ENCODE measurements at places on chromosomes 1 and 21.

DNA sequence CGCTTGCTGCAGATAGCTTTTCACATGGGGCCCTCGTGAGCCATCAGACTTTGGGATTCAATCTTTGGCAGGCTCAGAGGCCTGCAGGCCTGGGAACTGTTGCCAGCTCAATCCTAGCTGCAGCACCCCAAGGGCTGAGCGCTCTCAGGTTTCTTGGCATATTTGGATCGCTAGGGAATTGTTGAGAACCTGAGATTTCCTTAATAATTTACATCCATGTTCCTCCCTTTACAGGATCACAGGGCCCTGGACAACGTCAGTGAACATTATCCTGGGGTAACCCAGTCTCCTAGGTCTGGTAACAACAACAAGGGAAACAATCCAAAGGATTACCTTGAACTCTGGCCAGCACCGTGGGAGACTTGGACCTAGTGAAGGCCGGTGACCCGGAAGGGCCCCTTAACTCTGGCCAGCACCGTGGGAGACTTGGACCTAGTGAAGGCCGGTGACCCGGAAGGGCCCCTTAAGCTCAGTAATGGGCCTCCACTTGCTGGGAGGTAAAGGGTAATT is 49.3 kb upstream of the NEK2 start:
- DNase-seq: no peak

DNA sequence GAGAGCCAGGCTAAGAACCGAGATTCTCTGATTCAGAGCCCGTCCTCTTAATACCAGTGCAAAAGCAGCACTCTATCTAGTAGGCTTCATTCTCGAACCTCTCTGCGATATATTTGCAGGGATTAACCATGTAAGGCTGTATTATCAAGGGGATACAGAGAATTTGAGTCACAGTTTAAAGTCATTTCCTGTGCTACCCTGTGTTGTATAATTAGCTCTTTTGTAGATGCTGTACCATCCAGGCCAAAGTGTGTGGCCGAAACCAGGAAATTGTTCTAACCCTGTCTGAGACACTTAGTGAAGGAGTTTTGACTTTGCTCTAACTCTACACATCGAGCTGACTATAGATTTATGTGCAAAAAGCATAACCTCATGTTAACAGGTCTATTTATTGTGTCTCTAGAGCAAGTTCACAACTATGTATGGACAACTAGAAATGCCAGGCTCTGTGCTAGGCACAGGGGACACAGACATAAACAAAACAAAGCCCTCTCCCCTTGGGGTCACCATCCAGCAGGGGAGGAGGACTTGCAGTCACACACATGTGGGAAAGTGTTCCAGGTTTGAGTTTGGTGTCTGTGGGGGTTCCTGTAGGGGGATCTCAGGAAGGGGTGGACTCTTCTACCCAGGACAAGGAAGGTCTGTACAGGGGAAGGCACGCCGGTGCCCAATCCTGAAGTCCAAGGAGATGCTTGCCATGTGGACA is 182.2 kb downstream of the DHRS3 start:
- no peak for DNase-seq

DNA sequence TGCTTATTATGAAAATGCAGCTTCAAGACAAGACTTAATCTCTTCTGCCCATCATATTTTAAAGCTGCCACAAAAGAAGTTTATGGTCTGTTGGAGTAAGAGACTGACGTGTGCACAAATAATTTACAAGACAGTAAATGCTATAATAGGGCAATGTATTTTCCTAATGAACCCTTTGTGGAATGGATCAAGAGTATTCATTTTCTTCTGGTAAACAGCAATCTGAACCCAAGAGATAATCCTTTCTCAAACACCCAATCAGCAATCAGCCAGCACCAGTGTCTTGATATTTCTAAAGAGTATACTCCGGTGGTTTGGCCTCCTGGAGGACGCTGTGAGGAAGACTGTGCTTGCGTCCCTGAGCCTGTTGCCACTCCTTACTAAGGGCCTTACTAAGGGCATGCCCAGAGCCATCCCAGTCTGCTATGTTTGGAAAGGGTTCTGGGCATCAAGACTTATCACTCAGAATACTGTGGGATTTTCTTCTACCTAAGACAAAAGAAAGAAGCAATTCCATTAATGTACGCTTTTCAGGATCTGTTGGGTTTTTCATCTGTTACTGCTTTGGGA is 48.8 kb upstream of the LRRC8D start:
- no peak for DNase-seq

DNA sequence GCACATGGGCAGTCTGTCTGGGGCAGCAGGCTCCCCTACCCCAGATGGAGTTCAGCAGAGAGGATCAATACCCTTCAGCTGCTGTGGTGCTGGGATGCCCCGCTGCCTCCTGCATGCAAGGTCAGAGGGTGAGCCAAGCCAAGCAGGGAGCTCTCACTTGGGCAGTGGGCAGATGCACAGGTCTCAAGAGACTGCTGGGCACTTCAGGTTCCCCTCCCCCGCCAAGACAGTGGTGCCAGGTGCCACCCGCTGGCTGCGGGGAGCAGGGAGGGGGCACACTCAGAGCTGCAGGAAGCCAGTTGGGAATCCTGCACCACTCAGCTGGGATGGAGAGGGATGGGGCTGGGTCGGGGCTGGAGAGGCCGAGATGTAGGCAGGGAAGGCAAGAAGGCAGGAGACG is 15.8 kb upstream of the EVA1B start:
- no peak for DNase-seq

GRCh38 chr1:199322278-199322677 is 683.4 kb downstream of the PTPRC start:
- no peak for DNase-seq

DNA sequence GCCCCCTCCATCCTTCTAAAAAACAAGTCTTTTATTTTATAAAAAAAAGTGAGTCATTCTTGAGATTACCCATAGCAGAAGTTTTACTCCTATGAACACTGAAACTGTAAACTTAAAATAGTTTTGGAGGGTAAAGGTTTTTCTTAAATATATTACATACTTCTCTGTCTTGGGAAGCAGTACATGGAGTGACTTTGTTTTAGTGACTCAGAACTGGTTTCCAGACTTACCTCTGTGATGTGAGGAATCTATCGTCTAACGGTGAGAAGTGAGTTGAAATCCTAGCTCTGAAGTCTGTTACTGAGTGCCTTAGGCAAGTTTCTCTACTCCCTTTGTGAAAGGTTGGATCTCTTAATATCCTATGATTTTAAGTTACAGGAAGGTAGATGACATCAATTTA is 176.3 kb upstream of the POU3F1 start:
- no peak for DNase-seq

DNA sequence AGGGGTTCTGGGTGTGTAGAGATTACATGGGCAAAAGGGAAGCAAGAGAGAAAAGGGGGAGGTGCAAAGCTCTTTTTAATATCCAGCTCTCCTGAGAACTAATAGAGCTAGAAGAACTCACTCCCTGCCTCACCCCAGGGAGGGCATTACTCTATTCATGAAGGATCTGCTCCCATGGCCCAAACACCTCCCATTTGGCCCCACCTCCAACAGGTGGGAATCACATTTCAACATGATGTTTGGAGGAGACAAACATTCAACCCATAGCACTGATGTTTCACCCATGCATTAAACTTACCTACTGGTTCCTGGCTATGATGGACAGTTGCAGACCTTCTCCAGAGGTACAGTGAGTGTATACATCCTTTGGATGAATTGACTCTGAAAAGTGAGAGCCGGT is 7.3 kb upstream of the JUN start:
- no peak for DNase-seq

DNA sequence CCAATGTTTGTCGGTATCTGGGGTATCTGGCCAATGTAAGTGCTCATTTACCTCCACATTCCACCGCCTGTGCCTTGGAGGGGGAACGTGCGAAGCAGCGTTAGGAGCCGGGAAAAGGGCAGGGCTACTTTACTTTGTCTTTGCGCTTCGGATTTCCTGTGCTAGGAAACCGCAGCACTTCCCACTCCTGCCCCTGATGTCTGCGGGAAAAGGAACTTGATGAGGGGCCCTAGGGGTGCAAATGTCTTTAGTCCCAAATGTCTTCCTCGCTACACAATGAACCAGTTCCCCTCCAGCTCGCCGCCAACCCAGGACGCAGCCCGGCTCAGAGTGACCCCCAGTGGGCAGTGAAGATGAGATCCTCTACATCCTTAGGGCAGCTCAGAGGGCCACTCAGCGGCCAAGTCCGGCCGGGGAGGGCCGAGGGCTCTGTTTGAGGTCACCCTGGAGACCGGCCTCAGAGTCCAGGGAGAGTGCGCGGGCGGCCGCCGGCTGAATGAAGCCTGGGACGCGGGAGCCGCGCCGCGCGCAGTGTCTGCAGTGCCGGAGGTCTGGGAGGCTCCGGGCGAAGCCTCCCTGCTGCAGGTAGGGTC is at the start of gene DYNLT5:
TSS of gene DYNLT5 (plus strand) at position 460 of the 593 bp plus-strand sequence. CDS start 2,200 bp downstream, outside the sequence.
- DNase-seq: no peak

GRCh38 chr1:232192781-232193450 is 437.0 kb downstream of the SIPA1L2 start:
- DNase-seq: no peak

- no peak for DNase-seq
Observed at GRCh38 chr1:107788206-107789202, 176.5 kb downstream of the VAV3 start.

- DNase-seq: no peak
Observed at GRCh38 chr1:31705080-31705866, 1.5 kb upstream of the COL16A1 start.

GRCh38 chr1:40926441-40926840 is 53.1 kb upstream of the CTPS1 start:
- DNase-seq: no peak

GRCh38 chr1:25945761-25946160 is 39.5 kb upstream of the STMN1 start:
- DNase-seq: no peak

- no peak for DNase-seq
Observed at GRCh38 chr1:56483104-56483503, 96.3 kb downstream of the PLPP3 start.

DNA sequence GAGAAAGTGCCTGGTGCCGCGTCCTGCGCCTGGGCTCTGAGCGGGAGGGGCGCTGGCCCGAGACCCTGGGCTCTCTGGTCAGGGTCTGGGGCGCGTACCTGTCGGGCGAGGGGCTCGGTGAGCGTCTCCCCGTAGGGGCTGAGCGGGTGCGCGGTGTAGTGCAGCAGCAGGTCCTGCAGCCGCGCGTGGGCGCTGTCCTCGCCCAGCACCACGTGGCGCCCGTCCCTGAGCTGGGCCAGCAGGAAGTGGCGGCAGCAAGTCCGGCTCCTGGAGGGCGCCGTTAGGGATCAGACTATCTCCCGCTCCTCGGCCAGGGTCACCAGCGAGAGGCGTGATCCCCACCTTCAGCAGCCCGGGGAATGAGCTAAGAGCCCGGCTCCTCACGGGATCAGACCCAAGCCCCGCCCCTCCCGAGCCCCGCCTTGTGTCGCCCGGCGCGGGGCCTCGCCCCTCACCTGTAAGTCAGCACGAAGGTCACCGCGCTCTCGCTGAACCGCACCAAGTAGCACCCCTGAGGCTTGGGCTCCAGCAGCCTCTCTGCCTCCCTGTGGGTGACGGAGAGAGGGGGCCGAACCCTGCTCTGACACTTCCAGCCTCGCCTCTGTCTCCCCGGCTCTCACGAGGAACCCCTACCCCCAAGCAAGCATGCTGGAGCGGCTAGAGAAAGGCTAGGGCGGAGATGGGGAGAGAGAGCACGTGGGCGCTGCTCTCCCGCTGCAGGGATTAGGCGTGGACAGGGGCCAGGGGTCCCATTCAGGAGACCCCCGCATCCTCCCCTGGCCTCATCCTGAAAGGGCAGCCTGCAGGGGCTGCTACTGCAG is 2.7 kb downstream of the SH2D2A start:
- peak; percentile 20 for DNase-seq

- no peak for DNase-seq
Observed at GRCh38 chr1:78561856-78562255, 58.4 kb upstream of the IFI44L start.

GRCh38 chr1:213564215-213564659 is 423.5 kb upstream of the PROX1 start:
- no peak for DNase-seq

- DNase-seq: no peak
Observed at GRCh38 chr1:162186406-162186805, 116.9 kb downstream of the NOS1AP start.

DNA sequence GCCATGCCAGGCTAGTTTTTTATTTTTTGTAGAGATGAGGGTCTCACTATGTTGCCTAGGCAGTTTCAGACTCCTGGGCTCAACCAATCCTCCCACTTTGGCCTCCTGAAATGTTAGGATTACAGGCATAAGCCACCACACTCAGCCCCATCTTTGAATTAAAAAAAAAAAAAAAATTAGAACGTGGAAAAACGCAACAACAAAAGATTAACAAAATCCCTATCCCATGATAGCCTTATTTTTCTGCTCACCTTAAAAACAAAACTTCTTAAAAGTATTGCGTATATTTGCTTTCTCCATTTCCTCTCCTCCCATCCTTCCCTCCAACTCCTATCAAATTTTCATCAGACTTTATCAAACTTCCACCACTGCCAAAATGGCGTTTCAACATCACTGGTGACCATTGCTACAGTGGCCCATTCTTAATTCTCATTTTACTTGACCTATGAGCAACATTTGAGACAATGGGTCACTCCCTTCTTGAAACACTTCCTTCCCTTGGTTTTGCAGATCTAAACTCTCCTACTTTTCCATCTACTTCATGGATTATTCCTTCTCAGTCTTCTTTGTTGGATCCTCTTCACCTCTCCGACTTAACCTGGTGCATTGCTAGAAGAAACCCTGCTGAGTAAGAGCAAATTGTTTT is 579 bp upstream of the ZNF684 start:
- no peak for DNase-seq

DNA sequence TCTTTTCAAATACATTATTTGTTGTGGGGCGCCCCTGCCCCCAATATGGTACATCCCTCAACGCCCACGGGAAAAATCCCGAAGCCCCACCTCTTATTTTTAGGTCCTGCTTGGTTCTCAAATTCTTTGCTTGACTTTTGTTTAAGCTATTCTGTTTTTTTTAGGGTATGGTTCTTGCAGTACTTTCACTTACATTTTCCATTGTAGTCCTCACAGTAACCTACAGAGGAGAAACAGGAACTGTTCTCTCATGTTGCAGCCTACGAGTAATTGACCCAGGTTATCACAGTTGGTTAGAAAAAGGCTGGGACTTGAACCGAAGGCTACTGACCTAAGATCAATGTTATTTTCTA is 697 bp upstream of the C21orf91 start:
- no peak for DNase-seq

GRCh38 chr1:211612786-211613107 is 33.8 kb upstream of the SLC30A1 start:
- peak; percentile 30 for DNase-seq

DNA sequence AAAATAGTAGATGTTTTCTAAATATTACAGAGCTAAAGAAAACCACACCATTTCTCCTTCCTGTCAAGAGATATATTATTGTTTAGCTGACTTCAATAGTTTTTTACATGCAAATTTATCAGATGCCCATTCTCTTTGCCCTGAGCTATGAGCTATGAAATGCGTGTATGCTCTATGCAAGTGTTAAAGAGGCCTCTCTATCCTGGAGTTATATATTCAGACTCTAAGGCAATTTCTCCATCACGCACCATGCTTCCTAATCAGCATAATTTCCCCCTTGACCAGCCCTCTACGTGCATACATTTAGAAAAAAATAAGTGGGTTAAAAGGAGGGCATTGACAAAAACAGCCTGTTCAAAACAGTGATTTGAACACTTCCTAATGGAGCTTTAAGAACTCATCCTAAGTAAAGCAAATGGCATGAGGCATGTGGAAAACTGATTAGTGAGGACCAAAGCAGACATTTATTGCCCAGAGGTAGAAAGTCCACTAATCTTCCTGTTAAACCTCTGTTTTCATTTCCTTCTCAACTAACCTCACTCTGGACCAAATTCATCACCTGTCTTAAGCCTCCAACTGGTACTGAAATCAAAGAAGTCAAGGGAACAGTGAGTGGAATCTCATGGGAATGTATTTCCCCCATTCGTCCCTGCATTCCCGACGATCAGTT is 565.8 kb upstream of the PKN2 start:
- no peak for DNase-seq
